ENCODE measurements at places on chromosomes 3 and 15. TPM values are rescaled to one million over a fixed set of nuclear protein-coding genes. Genes with fewer than 3 reads are reported as not detected.

The DNAJA4 gene
- total RNA-seq, result 0.05 TPM

The APEH gene
- total RNA-seq, result 65.0 TPM

The SLC22A14 gene
- total RNA-seq, result 0.05 TPM

The KBTBD13 gene
- total RNA-seq, result not detected

The C3orf20 gene
- 0.08 TPM for total RNA-seq

The HIGD2B gene
- not detected for total RNA-seq

The TMC3 gene
- total RNA-seq, result not detected

The CYP8B1 gene
- not detected for total RNA-seq

The ROPN1 gene
- total RNA-seq, result not detected

The PPARG gene
- 43.6 TPM for total RNA-seq

The AADACL2 gene
- not detected for total RNA-seq

The ISLR2 gene
- 0.18 TPM for total RNA-seq

The IQCF5 gene
- not detected for total RNA-seq

The NR2E3 gene
- total RNA-seq, result 0.31 TPM

The GOLGA8G gene
- total RNA-seq, result not detected

The AZI2 gene
- total RNA-seq, result 42.2 TPM

The CHRFAM7A gene
- total RNA-seq, result 7.1 TPM

The SPTBN5 gene
- 0.20 TPM for total RNA-seq

The C2CD4B gene
- total RNA-seq, result 0.32 TPM

The TUSC7 gene
- total RNA-seq, result not detected

The ACAP2 gene
- total RNA-seq, result 7.0 TPM

The AMT gene
- total RNA-seq, result 0.38 TPM

Measured in A549 treated with Hydrocortisone at 1 μM for 4 hours (cell line).